ENCODE measurements at places on chromosomes 6 and 20.

DNA sequence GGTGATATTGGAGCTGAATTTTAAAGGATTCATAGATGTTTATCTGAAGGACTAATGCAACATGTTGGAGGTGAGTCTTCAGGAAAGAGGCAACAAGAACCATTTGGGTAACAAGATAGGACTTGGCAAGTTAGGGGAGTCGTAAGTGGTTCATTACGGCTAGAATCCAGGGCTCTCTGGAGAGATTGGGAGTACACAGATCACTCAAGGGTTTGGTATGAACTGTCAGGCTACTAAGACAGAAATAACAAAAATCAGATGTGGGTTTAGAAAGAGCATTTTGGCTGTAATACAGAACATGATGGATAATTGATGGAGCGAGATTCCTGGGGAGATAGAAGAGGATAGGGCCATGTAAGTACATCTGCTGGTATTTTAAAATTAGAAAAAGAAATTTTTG, 86.3 kb upstream of the ESR1 start:
- DNase-seq: no peak

DNA sequence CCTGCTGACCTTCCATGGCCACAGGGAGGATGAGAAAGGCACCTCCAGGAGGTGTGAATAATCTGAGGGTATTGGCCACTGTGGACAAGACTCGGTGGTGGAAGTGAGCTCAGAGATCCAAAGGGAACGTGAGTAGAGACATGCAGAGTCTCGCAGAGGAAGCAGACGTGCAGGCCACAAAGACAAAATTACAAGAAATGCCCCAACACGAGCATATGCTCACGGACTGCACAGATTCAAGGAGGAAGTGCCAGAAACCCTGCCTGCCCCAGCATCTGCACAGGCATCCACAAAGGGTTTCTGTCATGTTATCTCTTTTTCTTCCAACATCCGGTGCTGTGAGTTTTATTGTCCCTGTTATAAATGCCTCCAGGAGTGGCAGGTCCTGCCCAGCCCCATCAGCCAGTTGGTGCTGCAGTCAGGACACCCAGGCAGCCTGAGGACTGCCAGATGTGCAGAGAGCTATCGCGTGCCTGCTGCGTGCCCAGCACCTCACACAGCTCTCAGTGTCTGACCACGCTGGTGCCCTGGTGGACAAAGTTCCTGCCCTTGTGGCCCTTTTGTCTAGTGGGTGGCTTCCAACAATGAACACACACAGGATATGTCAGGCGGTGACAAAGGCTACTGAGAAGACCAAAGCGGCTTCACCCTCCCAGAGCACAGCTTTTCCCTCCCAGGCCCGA, 34.0 kb upstream of the FANCE start:
- no peak for DNase-seq

- DNase-seq: no peak
These were observed 38.3 kb downstream of the SLC22A23 start for GRCh38 chr6:3418496-3419060.

GRCh38 chr6:138222901-138223546, 4.7 kb upstream of the PBOV1 start:
- no peak for DNase-seq

DNA sequence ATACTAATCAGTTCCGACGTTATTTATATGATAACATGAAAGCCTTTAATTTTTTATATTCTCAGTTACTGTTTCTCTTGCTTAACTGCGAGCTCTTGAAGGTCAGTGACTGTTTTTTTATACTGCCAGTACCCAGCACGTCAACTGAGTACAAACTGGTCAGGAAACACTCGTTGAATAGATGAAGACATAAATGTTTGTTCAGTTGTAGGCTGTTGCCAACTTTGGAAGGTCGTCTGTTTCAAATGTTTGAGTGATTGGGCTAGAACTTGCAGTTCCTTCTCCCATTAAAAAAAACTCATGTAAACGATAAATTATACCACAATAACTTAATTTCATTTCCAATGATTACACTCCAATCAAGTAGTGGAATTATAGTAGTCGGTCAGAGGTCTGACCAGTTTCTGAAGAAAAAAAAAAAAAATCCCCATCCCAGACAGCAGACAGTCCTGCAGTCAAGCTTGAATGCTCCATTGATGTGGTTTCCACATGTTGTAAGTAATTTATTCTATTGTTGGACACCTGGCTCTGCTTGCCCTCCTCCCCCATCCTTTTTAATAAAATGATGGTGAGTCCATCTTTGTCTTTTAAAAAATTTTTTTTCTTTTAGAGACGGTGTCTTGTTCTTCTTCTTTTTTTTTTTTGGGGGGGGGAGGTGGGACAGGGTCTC, 81.1 kb downstream of the SASH1 start:
- DNase-seq: no peak

DNA sequence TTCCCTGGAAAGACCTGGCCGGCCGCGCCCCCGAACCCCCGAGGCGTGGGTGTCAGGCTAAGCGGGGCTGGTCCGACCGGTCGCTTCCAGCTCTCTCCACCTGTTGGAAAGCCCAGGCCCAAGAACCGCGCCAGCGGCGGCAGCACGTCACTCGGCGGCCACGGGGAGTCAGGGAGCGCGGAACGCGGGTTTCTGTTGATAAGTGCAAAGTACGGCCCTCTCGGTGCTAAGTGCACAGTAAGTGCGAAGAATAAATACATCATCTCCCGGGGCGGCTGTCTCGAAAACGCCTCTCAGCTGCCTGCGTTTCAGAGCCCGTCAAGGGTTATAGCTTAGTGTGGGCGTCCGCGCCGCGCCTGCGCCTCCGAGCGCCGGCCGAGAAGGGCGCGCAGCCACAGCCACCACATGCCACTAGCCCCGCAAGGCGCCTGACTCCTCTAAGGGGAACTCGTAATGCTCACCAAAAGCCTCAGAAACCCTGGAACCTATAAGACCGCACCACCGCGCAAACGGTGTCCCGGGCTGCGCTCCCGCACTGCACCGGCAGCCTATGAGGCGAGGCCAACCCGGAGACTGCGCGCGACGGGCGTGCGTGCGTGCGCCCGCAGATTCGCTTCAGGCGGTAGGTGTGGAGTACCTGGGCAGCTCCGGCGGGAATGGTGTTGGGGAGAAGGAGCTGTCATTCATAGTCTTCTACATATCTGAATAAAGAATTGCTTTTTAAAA, 9.2 kb upstream of the TBX18 start:
- no peak for DNase-seq

Measured in brain pericyte (primary cell).